ENCODE measurements at places on chromosomes 6 and 20.

DNA sequence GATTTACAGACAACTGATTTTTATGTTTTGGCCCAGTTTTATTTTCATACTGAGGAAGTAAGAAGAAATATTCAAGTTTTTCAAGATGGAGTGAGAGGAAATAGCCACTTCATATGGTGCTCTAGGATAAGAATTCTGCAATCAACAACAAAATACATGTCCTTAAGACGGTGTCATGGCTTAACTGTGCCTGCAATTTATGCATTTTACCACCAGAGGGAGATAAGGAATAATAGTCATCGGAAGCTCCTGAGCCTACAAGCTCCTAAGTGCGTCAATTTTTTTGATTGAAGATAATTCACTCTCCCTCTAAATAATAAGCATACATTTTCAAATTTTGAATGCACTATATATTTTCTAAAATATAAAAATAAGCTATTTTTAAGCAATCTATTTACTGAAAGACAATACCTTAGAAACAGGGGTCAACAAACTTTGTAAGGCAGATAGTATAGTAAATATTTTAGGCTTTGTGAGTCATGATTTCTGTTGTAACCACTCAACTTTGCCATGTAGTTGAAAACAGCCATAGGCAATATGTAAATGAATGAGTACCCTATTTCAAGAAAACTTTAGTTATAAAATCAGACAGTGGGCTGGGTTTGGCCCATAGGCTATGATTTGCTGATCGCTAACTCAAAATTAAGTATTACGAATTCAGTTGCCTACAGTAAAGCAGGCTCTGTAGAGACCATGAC, 230.9 kb upstream of the DTNBP1 start:
- no peak for DNase-seq

DNA sequence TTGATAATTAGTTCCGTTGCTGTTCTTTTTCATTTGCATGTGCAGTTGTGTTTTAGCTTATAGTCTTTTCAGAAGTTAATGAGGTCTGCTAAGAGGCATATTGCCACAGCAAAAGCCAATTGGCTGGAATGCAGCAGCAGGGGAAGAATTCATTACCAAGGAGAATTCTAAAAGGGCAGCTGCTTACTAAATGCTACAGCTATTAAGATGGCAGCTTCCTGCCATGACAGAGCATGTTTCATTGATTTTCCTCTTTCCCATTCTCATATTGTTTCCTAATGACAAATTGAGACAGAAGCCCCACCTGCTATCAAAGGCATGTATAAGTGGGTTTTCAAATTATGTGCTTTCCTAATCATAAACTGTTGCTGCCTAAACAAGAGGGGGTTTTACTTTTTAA, 66.6 kb downstream of the CLVS2 start:
- no peak for DNase-seq

GRCh38 chr6:16168858-16169257, 40.0 kb downstream of the MYLIP start:
- DNase-seq, result no peak

DNA sequence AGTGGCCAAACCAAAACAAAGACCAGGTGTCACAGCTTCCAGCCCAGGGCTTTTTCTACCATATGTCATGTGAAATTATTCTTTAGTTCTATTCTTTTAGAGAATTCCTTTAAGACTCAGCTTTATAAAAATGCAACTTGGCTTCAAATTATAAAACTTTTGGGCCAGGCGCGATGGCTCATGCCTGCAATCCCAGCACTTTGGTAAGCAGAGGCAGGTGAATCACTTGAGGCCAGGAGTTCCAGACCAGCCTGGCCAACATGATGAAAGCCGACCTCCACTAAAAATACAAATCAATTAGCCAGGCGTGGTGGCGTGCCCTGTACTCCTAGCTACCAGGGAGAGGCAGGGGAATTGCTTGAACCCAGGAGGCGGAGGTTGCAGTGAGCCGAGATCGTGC, 210.3 kb upstream of the ARG1 start:
- no peak for DNase-seq

DNA sequence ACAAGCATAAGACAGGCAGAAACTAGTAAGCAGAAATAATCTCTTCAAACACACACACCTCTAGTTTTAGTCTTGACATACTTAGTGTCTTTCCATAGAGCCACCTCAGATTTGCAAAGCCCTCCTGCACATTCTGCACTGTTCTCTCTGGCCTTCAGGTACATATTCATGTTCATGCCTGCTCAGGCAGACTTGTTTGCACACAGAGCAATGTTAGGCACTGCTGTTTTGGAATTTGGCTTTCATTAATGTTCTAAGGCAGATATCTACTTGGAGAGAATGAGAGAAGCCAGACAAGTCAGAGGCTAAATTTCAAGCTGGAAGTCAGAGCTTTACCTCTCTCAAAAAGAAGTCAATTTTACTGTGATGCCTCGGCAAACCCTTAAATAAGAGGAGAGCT, 21.3 kb upstream of the DST start:
- no peak for DNase-seq

- DNase-seq, result no peak
These were observed 939 bp downstream of the TGM3 start for GRCh38 chr20:2296524-2297356.

DNA sequence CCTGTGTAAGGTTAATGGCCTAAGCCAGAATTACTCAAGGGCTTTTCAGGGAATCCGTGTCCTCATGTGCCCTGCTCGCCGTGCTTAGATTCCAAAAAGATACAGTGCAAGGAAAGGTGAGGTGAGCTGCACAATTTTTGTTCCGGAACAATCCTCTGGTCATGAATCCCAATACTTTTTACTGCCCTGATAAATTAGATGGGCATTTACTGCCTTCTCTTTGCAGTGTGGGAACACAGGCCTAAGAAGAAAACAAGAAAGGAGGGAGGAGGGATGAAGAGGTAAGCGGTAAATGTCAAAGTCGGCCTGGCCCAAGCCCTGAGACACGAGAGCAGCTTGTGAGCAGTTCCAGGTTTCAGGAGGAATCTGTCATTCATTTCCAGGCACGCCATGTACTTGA, 390.9 kb upstream of the SULF2 start:
- DNase-seq, result no peak

DNA sequence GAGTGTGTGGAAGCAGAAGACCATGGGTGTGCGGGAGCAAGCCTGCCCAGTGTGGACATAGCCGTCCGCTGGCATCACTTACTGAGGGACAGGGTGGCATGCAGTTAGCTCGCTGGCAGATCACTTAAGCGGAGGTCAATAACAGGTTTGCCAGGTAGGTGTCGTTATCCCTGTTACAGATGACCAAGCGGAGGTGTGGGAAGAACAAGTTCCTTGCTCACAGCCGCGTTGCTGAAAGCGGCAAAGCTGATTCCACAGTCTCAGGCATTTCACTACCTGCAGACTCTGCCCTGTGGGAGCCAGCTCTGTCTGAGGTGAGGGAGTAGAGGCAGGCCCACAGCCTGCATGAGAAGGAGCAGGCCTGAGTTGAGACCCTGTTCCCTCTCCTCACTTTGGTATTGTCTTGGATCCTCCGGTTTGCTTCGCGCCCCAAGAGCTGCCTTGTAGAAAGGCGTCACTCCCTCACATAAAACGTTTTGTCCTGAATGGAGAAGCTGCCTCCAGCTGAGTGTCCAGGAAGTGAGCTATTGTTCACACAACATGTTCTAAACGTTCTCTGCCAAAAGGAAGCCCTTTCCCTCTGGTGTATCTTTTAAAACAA, 96.9 kb downstream of the TCP11 start:
- no peak for DNase-seq

Measured in right forelimb (tissue), 1 donor.